SK-N-SH (cell line): ENCODE measurements at places on chromosomes 1 and 21. TPM values are rescaled to one million over a fixed set of nuclear protein-coding genes. Genes with fewer than 3 reads are reported as not detected.

SDC3 gene
- polyA plus RNA-seq, result 16.2 and 18.8 TPM in 2 replicates

PLA2G5 gene
- polyA plus RNA-seq, result not detected in 2 replicates

F5 gene
- under 0.01 TPM in 1 of 2 replicates, not detected in the other for polyA plus RNA-seq

GBP7 gene
- not detected in 2 replicates for polyA plus RNA-seq

SLAMF9 gene
- 0.12 and 0.19 TPM in 2 replicates for polyA plus RNA-seq

CHI3L2 gene
- 0.92 and 0.97 TPM in 2 replicates for polyA plus RNA-seq

SH2D5 gene
- polyA plus RNA-seq, result 6.1 and 6.5 TPM in 2 replicates

SOX13 gene
- 7.2 and 10.6 TPM in 2 replicates for polyA plus RNA-seq
